ENCODE measurements at places on chromosomes 13 and 19.

GRCh38 chr19:11659612-11660011 lies 62.3 kb downstream of the ZNF627 start:
- no peak for DNase-seq

- no peak for DNase-seq
Measured at GRCh38 chr13:65593298-65593874, 1636.8 kb downstream of the PCDH9 start.

GRCh38 chr13:77883328-77883727 lies 35.3 kb downstream of the EDNRB start:
- no peak for DNase-seq

DNA sequence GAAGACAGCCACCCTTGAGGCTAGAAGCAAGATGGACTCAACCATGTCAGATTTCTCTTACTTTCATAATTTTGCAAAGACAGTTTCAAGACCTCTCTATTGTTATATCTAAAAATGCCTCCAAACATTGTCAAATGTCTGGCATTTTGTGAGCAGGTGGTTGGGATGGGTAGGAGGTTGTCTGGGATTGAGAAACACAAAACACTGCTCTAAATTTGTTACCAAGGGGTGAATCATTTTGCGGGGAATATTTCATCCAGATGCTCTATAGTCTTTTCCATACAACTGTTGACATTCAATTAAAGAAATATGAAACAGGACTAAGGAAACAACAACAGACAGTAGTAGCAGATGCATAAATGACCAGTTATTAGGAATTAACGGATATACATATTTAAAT lies 208.2 kb downstream of the ITGBL1 start:
- no peak for DNase-seq

DNA sequence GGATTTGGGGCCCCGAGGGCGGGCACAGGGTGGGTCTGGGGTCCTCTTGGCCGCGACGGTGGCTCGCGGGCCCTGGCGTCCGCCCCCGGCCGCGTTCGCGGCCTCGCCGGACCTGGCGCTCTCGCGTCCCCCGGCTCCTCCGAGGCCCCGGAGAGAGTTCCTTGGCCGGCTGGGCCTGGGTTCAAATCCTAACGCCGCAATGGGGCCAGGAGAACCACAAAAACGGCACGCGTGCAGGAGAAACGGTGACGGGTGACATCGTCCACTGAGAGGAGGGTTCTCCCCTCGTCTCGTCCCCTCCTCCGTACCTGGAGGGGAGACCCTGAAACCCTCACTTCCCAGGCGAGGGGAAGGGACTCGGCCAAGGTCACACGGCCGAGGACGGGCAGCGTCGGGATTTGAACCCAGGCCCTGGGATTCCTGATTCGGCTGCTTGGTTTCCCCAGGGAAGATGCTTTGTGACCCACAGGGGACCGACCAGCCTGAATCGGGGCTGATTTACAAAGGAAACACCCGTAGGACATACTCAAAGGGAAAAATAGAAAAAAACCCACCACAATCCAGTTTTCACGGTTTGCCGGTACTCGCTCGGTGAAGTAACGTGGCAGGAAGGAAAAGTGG lies 624 bp downstream of the SAFB start:
- DNase-seq: no peak

DNA sequence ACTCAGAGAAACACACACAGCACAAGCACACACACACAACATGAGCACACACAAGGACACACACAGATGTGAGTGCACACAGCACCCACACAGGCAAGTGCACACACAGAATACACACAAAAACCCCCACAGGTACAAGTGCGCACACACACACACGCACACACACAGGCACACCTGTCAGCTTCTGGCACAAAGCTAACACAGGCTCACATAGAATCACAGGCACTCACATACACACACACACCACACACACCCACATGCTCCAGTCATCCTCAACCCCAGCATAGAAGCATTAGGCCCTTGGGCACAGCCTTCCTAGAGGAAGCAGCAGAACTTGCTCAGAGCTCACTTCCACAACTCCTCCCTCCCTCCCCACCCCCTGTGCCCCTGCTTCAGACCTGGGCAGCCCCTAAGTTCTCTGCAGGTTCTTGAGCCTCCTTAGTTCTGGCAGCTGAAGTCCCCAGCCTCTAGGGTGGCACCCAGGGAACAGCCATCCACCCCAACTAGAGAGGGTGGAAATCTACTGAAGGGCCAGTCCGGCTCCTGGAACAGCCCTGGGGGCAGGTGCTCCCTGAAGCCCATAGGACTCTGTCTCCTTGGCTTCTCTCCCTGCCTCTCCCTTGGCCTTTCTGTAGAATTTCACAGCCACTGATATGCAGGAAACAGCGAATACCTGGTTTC lies 129.9 kb upstream of the VSTM2B start:
- no peak for DNase-seq

DNA sequence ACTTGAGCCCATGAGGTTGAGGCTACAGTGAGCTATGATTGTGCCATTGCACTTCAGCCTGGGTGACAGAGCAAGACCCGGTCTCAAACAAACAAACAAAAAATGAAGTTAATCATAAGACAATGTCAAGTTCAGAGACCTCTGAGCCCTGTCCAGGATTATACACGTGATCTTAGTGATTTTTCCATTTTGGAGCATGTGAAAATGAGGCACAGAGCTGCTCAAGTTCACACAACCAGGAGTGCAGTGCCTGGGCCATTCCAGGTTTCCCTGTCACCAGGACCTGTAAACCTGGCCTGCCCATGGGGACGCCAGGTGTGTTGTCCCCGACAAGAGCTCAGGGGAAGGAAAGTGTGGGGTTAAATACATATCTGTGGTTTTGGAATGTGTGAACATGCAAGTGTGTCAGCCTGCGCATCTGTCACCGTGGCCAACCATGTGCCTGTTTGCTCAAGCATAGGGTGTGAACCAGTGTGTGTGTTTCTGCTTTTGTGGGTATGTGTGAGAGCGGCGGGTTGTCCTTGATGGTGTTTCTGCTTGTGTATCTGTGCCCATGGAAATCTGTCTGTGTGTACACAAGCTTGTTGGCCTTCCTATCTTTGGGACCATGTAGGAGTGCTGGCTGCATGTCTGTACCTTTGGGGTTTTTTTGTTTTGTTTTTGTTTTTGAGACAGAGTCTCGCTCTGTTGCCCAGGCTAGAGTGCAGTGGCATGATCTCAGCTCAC lies 1.5 kb upstream of the FXYD1 start:
- DNase-seq: no peak

DNA sequence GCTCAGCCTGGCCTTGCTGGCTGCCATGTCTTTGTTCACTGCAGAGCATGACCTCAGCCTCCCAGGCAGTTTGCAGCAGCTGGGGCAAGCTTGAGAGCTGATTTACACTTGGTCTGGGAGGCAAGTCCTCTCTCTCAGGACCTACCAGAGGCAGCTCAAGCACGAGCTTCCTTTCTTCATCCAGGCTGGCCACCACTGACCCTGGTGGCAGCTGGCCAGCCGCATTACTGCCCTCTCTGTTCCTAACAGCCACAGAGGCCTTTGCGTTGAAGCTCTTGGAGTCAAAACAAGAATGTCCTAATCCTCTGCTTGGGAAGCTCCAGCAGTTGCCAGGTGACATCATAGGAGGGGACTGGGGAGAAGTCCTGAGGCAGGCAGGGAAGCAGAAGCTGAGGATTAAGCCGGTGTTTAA lies 85.7 kb downstream of the NUFIP1 start:
- DNase-seq: no peak

DNA sequence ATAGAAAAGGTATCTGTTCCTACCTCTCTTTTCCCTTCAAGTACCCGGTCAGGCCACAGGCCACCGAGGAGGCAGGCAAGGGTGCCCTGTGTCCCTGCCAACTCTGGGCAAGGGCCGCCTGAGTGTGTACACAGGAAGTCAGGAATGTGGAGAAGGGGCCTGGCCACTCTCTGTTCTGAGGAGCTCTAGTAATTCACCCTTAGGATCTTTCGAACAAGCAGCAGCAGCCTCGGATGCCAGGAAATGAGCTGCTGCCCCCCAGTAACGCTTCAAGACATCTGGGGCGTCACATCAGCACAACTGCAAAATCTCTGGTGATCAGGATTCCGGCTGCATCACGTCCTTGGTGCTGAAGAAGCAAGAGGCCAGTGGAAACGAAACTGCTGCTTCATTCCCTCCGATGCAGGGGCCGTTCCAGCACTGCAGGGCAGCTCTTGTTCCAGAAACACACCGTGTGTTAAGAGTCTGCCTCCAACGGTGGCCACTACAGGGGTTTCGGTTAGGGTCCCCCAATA lies 2.0 kb downstream of the RAB20 start:
- DNase-seq: no peak

GRCh38 chr19:41705393-41706174 lies 2.8 kb upstream of the CEACAM5 start:
- no peak for DNase-seq

- DNase-seq: no peak
Measured at GRCh38 chr13:26446751-26447150, 110.7 kb upstream of the WASF3 start.

- DNase-seq: no peak
Measured at GRCh38 chr19:18119717-18120105, 22.1 kb downstream of the MAST3 start.

DNA sequence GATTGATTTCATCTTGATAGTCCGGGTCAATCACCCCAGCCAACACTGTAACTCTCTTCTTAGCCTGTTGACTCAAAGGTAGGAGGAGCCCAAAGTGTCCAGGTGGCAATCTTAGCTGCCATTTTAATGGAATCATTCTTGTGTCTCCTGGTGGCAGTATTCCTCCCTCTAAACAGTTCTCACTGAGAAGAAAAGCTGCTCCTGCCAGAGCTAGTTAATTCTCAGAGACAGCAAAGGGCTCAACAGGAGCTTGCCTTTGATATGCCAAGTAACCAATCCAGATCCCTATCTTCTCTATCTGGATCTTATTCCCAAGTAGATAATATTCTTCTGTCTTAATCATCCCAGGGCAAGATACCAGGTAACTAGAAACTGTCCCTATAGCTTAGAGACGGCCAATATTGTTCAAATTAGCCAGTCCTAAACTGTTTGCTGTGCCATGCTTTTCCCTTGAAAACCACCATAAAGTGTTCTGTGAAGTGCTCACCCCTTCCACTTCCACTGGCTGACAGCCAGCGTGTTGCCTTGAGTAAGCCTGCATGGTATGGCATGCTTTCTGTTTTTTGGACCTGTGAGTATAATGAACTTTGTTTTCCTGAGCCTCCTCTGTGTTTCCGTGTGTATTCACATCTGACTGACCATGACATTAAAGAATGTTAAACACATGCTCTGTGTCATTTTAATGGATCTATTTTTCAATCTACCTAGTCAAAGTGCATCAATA lies 463.7 kb upstream of the SLITRK5 start:
- DNase-seq: no peak

DNA sequence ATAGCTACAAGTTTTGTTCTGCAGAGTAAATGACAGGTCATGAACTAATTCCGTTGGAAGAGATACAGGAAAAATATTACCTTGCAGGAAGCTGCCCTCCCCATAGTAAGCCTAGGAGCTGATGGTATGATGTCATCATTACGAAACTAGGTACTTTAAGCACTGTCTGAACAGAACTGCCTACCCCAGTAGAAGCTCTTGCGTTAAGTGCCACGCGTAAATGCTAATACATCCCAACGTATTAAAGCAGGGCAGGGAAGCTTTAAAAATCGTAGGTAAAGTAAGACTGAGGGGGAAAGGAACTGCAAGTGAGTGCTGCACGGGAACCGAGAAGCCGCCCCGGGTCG lies 572 bp downstream of the UGGT2 start:
- DNase-seq: peak; percentile 16

DNA sequence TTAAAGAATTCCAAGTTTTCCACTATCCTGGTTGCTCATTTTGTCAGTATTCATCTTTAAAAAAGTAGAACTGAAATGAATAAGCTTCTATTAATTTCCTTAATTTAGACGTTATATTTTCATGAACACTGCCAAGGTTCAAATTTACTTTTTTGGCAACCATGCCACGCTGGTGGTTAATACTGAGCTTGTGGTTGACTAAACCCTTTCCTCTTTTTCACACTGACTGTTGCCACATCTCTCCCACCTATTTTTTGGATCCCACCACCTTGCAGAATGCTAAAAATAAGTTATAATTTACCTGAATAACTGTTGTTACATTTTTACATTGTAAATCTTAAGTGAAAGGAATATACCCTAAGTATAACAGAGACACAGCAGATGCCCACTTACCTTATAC lies 45.0 kb downstream of the FLT3 start:
- no peak for DNase-seq

Measured in GM12892 (cell line).